Subcutaneous adipose tissue (tissue), 4 donors: ENCODE measurements at places on chromosomes 3 and 15. TPM values are rescaled to one million over a fixed set of nuclear protein-coding genes. Genes with fewer than 3 reads are reported as not detected.

Gene CCR8
- not detected for total RNA-seq

Gene GRM2
- total RNA-seq, result not detected

Gene DLEC1
- 1.3 TPM for total RNA-seq

Gene IQCH
- total RNA-seq, result 0.88 TPM

Gene NPHP3
- 45.9 TPM for total RNA-seq

Gene SLC51B
- not detected for total RNA-seq

Gene ELL3
- 4.4 TPM for total RNA-seq

Gene GPR62
- total RNA-seq, result not detected

Gene SI
- not detected for total RNA-seq

Gene CNTN3
- 7.5 TPM for total RNA-seq

Gene OR4F15
- not detected for total RNA-seq

Gene ZDHHC19
- not detected for total RNA-seq

Gene SEMA6D
- 3.7 TPM for total RNA-seq

Gene LRRIQ4
- 0.22 TPM for total RNA-seq

Gene MASP1
- 1.5 TPM for total RNA-seq

Gene IFRD2
- 52.2 TPM for total RNA-seq

Gene RLBP1
- total RNA-seq, result not detected

Gene AMOTL2
- total RNA-seq, result 92.4 TPM

Gene ADGRG7
- not detected for total RNA-seq

Gene C15orf39
- 7.5 TPM for total RNA-seq

Gene MYZAP
- total RNA-seq, result 22.5 TPM

Gene CPNE4
- total RNA-seq, result not detected

Gene GOLGA6D
- total RNA-seq, result not detected

Gene SH2D7
- not detected for total RNA-seq

Gene DPPA4
- not detected for total RNA-seq

Gene ZNF385D
- total RNA-seq, result 5.1 TPM
